NCI-H1694 treated with DMSO at 0.1 percent for 48 hours (cell line): ENCODE measurements at places on chromosomes 1 and 21.

DNA sequence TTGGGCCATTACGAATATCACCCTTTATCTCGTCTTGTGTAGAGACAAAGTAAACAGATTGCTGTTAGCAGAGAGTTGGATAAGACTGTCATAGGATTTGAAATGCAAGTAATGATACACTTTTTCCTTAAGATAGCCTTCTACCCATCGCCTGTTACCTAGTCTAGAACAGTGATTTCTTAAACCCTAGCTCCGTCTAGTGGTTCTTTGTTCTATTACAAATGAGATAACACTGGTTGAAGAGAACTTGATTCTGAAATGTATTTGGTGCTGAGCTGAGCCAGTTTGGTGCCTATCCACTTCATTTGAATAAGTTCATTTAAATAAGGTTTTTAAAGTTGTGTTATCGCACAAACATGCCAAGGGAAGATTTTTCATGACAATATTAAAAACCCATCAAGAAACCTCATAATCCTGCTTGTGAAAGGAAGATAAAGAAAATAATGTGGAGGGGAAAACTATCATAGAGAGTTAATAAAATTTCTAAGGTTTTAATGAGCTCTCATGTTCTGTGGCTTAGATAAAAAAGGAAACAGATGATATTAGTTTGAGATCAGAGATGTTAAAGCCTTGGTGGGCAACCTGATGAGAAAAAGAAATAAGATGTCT is 1.5 kb upstream of the KCNH1 start:
- DNase-seq: peak; percentile 73

DNA sequence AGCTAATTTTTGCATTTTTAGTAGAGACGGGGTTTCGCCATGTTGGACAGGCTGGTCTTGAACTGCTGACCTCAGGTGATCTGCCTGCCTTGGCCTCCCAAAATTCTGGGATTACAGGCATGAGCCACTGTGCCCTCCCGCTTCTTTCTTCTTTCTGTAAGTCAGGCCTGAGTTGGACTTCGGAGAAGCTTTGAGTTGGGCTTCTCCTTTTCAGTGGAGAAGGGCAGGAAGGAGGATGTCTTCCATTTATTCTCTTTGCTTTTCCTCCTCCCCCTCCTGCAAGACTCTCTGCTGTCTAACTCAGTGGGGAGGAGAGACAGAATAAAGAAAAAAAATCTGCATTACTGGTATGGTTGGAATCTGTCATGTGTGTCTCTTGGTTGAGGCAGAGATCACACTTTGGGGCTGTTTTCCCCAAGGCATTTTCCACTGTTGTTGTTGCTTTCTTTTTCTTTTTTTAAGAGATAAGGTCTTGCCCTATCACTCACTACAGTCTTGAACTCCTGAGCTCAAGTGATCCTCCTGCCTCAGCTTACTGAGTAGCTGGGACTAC is 13.2 kb upstream of the DEGS1 start:
- no peak for DNase-seq

- DNase-seq: no peak
Measured at GRCh38 chr1:20115479-20115878, 3.9 kb downstream of the PLA2G2D start.

- peak; percentile 45 for DNase-seq
Measured at GRCh38 chr21:18049461-18049860, 195.2 kb upstream of the CHODL start.

DNA sequence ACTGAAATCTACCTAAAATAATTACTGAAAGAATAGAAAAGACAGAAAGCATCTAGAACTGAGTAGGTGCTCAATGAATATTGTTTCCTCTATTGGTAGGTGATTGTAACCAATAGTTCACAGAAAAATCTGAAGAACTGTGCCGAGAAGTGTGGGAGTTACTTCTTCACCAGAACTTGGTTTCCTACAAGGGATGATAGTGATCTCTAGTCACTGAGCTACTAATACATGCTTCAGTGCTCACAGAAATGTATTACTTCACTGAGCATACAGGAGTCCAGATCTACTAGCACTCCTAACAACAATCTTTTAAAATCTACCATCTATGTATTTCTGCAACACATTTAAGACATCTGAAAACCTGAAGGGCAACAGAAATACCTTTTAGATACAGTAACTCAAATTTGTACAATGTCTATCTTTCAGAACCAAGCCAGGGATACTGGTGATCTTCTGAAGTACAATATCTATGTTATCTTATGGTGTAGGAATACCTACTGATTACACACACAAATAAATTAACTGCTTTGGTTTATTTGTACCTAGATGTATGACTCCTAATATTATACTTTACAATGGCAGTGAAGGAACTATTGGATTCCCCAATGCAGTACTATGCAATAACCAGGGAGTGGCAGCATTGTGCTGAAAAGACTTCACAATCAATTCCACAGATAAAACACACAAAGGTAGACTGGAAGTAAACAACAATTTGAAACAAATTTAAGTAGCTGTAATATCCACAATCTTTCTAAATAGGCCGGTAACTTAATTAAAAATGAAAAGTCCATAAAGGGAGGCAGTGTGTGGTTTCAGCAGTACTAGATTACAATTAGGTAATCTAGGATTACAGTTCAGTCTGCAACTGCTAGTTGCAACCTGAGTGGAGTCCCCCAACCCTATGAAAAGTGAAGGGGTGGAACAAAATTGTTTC is 243.0 kb downstream of the SLC45A1 start:
- DNase-seq: peak; percentile 41

- no peak for DNase-seq
Measured at GRCh38 chr1:145720556-145720877, 1.2 kb downstream of the CD160 start.

DNA sequence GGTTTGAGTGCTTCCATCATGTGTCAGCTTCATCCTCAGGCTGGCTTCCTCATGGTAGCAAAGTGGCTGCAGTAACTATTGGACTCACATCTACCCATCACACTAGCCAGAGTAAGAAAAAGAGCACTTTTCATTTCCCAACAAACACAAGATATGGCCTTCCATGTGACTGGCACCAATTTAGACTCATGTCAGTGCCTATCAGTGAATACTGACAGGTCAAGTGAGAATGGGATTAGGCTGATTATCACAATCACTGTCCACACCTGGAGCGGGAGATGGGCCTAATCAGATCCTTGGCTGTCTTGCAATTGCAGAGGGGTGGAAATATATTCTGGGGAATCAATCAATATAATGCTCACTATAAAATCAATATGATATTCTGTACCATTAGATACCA is 2.9 kb upstream of the RABGAP1L start:
- no peak for DNase-seq

GRCh38 chr1:85628791-85629531 is 48.4 kb downstream of the CCN1 start:
- no peak for DNase-seq

DNA sequence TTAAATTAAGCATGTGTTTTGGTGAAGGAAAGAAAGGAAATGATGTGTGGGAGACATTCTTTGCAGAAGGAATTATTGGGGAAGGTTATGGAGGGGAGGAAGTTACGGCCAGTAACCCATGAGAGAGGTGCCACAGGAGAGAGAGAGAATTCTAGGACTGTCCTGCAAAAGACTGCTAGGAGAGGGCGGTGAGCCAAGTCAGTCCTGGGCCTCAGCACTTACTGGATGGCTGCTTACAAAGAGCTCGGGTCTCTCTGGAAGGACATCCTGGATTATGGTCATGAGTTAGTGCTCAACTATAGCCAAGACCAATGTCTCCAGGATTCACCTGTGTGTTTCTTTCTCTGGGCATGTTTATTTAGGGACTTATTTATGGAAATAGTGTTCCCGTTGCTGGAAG is 74.4 kb upstream of the HSD17B7 start:
- DNase-seq: no peak

GRCh38 chr1:12722626-12723025 is 6.7 kb downstream of the AADACL3 start:
- no peak for DNase-seq

- DNase-seq: peak; percentile 17
Measured at GRCh38 chr1:181318022-181318857, 165.1 kb upstream of the CACNA1E start.

GRCh38 chr1:38481871-38482826 is 377.4 kb downstream of the RRAGC start:
- no peak for DNase-seq

DNA sequence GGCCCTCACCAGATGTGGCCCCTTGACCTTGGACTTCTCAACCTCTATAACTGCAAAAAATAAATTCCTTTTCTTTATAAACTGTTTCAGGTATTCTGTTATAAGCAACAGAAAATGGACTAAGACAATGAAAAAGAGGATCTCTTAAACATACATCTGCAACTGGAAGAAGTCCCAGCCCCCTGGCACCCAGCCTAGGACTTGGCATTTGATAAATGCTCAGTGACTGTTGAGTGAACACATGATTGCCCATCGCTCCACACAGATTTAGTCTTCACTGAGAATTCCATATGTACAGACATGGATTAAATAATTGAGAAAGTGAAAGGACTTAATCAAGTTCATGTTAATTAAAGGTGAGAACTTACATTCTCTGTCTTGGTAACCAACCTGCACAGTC is 344.9 kb upstream of the RUNX1 start:
- DNase-seq: peak; percentile 53

DNA sequence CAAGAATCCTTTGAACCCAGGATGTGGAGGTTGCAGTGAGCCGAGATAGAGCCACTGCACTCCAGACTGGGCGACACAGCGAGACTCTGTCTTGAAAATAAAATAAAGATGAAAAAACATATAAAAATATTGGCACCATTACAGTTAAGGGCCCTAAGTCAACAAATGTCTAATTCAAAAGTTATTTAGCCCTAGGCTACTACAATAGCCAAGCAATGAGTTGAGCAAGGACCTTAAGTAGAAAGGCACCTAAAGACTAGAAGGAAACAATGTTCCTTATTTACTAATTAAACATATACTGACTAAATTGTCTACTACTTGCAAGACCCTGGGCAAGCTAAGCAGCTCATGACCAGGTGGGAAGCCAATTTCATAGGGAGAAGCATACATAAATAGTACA is 4.1 kb downstream of the PIK3R3 start:
- DNase-seq: no peak

- no peak for DNase-seq
Measured at GRCh38 chr1:183590244-183591191, at the start of gene NCF2. TSS of gene NCF2 (minus strand) at chr1:183590459. CDS start at chr1:183590329, 130 bp downstream.

DNA sequence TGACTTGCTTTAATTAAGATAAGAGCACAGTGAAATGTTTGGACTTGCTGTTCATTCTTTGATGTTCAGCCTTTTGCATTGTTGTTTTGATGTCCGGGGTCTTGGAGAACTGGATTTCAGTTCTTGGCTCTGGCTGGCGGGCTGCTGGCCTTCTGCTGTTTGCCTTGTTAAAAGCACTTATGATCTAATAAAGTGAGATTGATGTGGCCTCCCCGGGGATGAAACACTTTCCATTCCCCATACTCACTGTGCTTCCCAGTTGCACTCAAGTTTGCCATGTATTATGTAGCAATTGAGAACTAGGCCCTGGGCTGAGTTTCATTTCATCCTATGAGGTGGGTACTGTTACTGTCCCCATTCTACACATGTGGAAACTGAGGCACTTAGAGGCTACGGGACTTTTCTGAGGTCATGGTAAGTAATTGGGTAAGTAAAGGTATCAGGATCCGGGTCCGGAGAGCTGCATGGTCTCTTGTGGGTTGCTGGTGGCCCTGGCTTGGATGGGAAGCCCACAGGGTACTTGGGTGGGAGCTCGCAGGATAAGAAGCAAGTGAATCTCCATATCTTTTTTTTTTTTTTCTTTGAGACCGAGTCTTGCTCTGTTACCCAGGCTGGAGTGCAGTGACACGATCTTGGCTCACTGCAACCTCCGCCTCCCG is 127.7 kb upstream of the ZBTB40 start:
- no peak for DNase-seq

DNA sequence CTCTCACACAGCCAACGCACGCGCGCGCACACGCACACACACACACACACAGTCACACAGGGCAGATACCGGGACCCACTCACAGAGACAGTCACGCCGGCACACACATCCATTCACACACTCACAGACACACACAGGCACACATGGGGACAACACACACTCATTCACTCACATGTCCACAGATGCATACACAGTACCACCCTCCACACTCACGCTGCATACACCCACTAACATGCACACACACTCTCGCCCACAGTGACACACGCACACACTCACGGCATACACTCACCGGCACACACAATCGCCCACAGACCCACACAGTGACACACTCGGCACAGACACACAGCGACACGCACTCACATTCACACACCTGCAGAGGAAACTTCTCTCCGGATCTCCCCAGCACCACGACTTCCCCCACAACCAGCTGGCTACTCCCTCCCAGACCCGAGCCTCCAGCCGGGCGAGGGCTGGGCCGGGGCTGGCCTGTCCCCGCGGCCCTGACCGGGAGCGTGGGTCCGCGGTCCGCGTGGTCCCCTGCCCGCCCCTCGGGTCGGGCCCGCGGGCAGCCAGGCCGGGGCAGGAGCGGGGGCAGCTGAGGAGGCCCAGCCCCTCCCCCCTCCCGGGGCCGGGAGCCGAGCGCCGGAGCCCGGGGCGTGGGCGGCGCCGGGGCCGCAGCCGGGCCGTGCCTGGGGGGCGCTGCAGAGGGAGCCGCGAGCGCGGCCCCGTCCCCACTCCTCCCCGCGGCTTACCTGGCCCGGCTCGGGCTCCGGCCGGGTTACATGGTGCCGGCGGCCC is 552 bp downstream of the DLGAP3 start:
- DNase-seq: no peak

DNA sequence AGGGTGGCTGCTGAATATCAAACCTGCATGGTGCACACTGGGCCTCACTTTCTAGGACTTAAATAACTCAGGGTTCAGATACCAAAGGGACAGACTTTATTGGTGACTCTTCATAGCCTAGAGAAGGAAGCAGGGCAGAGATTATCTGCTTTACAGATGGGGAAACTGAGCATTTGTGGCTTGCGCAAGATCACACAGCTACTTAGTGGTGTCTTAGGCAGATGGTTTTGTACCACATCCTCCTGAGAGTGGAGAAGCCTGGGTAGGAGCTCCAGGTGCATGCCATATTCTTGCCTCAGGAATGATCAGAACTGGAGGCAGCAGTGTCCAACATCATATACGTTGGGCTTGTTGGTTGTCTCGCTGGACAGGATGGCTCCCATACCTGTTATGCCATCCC is 6.8 kb upstream of the DPH2 start:
- DNase-seq: no peak

DNA sequence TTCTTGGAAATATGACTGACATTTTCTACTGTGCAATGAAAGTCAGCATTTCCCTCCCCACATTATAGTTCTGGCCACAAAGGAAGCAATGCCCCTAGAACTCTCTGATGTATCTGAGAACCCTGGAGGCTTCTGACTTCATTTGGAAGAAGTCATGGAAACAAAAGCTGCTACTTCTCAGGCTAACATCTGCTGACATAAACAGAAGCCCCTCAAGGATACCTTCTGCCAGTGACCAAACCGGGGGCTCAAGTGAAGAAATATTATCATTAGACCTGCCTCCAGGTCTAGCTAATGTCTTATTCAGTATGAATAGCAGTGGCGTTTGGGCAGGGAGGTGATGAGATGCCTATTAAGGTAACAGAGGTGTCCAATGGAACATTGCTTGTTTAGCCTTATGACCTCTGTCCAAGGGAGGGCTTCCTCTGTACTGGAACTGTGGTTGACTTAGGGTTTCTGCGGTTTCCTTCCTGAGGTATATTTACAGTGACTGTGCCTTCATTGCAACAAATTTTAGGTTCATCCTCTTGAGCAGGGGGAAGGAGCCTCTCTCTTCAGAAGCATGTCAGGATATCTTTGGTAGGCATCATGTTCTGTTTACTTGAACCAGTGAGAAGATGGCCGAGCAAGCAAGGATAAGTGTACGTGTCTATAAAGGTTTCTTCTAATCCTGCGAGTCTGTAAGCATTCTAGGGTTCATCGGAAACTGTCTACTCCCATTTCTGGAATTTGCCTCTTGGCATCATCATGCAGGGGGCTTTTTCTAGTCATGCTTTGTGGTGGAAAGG is 161.7 kb downstream of the PBX1 start:
- DNase-seq: no peak
